PC-9 (cell line): ENCODE measurements at places on chromosomes 5 and 9. TPM values are rescaled to one million over a fixed set of nuclear protein-coding genes. Genes with fewer than 3 reads are reported as not detected.

GRCh38 chr9:81076131-81076530 lies 613.2 kb downstream of the TLE1 start:
- DNase-seq = no peak

The CCDC180 gene
- total RNA-seq = 2.3 and 4.0 TPM in 2 replicates

- no peak for DNase-seq
Measured at GRCh38 chr5:14893381-14893780, 21.8 kb upstream of the ANKH start.

The PRPF4 gene
- 31.6 and 36.3 TPM in 2 replicates for total RNA-seq

DNA sequence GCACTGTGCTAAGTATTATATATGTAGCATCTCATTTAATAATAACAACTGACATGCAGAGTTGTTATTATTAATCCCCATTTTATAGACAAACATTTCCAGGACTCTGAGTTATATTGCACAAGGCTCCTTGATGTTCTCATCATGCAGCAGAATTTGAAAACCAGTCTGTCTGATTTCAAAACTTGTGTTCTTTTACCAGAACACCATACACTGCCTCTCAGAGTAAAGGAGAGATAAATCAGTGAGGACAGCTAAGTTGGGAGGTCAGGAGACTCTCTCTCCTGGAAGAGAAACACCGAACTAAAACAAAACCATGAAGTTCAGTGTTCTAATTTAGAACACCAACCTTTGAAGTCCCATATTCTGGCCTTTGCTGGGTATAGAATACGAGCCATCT lies 92.7 kb upstream of the TNC start:
- DNase-seq = no peak

The GFRA3 gene
- total RNA-seq = 0.68 TPM in 1 of 2 replicates, not detected in the other

GRCh38 chr9:106982636-106983035 lies 119.7 kb downstream of the ZNF462 start:
- no peak for DNase-seq

The ZDHHC11B gene
- 0.41 TPM in 1 of 2 replicates, not detected in the other for total RNA-seq

The SPOCK1 gene
- total RNA-seq = 23.9 and 31.8 TPM in 2 replicates

DNA sequence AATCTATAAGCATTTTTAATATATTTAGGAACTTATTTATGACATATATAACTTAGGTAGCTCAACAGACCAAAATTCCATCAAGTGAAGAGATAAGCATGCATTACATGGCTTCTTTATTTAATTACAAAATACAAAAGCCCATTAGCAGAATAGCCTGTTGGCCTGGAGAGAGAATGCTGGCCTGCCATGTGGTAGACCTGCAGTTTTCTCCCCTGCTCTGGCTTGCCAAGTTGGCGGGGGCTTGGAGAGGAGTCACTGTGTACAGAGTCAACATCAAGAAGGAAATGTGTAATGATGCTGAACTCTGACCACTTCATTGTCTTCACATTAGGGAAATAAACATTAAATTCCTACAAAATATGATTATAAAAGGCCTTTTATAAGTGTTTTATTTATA lies 69.8 kb upstream of the CNTLN start:
- DNase-seq = no peak

The CBY3 gene
- not detected in 2 replicates for total RNA-seq

The KCNIP1 gene
- total RNA-seq = not detected in 2 replicates

The C5orf47 gene
- not detected in 2 replicates for total RNA-seq
